ENCODE measurements at places on chromosomes 3 and 15.
A peak's percentile ranks its signal among the peaks of the same experiment; 100 is the strongest.

GRCh38 chr3:197088370-197088769 lies 58.8 kb upstream of the MELTF start:
- no peak for DNase-seq

DNA sequence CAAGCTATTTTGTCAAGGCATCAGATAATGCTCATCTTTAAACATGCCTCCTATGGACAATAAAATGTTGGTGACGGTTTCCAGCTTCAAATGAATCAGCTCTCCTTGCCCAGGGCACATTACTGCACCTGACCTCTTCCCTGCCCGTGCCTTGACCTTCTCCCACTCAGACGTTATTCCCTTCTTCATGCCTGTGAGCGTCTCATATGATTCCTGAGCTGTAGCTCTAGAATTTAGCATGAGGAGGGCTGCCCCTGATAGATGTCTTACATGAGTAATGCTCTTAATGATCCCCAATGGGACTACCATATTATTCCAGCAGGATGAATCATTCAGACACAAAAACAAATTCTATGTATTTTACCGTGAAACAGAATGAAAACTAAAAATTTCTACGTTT lies 762.7 kb downstream of the ROBO1 start:
- no peak for DNase-seq

DNA sequence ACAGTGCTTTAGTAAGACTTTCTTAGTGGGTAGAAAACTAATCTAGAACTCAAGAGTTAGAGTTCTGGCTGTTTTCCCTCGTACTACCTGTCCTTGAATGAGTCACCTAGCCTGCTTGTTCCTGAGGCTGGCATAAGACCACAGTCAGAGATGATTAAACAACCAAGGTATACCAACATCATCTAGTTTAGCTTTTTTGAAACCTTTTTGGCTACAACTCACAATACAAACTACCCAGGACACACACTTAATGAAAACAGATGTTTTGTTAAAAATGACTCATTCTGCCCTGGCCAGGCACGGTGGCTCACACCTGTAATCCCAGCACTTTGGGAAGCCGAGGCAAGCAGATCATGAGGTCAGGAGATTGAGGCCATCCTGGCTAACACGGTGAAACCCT lies 4.6 kb downstream of the MCCC1 start:
- DNase-seq, result peak; percentile 73

GRCh38 chr3:193821151-193821668 lies 228.2 kb downstream of the OPA1 start:
- DNase-seq, result no peak

DNA sequence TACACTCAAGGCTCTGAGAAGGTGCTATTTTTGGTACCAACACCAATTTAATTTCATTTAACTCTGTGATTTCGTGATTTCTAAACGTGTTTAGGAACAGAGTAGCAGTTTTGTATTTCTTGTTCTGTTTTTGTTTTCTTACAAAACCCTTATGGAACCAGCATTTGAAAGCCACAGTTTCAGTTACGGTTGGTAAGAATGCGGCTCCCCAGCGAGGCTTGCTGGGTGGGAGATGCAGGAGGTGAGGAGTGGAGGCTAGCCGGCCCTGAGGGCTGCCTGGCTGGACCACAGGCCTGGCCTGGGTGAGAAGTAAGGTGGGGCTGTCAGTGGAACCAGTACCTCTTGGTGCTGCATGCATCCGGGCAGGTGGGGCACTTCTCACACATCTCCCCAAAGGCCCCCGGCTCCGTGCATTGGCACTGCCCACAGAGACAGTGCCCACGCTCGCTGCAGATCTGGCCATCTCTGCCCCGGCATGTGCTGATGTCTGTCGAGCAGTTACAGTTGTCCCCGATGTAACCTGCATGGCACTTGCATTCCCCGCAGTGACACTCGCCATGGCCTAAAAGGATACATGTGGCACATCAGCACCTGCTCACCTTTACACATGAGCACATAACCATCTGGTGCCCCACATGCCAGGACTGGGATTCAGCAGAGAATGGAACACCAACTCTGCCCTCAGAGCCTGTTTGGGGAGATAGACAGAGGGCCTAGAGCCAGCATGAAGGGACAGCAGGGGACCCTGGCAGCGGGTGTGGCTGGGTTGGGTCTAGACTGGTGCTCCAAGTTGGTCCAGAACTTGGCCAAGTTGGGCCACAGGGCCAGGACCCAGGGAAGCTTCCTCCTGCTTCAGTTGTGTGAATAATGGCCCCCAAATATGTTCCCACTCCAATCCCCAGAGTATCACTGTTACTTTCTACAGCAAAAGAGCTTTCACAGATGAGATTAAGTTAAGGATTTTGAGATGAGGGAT lies 43.4 kb downstream of the UMPS start:
- DNase-seq, result no peak

DNA sequence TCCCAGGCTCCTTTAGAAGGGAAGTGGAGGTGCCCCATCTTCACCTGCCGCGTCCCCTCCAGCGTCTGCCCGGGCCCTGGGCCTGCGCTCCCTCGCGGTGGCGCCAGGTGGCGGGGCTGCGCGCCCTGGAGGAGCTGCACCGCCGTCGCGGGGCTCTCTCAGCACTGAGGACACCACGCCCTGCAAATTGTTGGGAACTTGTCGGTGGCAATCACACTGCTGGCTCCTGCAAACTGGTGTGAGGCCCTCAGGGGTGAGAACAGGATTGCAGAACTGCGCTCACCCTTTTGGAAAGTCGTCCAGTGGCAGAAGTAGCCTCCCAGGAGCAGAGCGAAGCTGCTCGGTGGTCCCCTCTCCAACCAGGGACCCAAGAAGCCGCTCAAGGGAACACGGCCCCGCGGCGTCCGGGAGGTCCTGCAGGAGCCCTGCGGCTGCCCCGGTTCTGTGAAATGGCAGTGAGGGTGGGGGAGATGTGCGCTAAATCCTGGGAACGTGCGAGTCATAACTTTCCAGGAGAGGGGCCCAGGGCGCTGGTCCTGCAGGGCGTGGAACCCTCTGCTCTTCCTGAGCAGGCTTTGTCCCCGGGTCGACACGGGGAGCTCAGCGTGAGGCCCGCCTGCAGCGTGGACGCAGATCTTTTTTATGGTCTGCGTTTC lies 995 bp upstream of the LRRK1 start:
- peak; percentile 84 for DNase-seq

DNA sequence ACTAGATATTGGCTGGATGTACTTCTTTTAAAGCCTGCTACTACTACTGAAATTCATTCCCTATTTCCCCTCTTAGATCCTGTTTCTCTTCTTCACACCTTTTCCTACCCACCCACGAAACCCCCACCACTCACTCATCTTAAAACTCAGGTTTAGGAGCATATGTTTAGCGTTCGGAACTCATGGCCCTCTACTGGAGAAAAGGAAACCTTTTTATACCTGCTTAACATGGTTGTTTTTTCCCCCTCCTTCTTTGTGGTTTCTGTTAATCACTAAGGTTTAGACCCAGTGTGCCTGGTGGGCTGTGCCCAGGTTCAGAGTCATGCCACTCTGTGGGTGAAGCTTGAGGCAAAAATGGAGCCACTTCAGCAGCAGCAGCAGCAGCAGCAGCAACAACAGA lies 2.6 kb downstream of the ARID3B start:
- DNase-seq, result peak; percentile 60

DNA sequence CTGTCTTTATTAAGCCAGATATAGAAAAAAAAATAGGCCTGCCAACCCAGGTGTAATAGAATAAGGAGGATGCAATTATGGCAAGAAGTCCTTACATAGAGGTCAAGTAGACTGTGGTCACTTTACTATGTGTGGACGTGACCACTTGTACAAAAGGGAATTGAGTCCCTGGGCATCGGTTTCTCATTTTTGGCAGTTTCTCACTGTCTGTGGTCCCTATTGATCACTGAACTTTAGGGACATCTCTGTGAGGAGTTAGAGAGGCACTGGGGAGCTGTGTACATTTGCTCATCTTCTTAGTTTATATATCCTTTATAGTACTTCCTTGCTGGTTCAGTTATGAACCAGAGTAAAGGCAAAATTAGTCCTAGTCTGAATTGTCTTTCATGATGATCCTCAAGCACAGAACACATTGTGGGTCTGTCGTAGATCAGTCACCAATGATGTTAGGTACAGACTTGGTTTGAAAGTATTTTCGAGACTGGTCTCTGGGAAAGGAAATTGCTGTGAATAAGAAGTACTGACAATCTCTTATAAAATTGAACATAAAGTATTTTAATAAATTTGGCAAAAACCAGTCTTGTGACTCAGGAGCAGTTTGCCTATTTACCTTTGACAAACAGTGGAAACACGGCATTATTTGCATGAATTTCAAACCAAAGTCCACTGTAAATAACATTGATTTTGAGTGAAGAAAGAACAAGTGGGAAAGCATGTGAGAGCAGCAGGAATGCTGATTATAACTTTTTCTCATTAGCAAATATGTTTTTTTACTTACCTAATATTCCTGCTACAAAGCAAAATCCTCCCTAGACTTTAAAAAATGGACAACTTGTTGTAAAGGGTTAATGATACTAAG lies 218.9 kb upstream of the DPH6 start:
- no peak for DNase-seq

DNA sequence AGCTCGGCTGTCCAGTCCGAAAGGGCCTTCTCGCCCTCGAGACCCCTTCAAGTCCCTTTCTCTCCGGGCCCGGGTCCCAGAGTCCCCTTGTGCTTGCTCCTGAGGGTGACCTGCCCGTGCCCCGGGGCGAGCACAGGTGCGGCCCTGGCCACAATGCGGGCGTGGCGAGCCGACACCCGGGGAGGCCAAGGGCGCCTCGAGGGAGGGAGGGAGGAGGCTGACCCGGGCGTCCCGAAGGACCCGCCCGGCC lies 810 bp upstream of the MEF2A start:
- DNase-seq, result no peak

- DNase-seq, result no peak
These were observed 84.7 kb downstream of the FGF12 start for GRCh38 chr3:192642651-192643050.

- DNase-seq, result peak; percentile 55
These were observed 16.2 kb downstream of the CLRN1 start for GRCh38 chr3:150956376-150956775.

GRCh38 chr3:57007521-57008460 lies 52.7 kb upstream of the SPATA12 start:
- DNase-seq, result peak; percentile 87

GRCh38 chr3:61631108-61631769 lies 69.9 kb downstream of the PTPRG start:
- DNase-seq, result no peak

- DNase-seq, result no peak
These were observed 15.3 kb upstream of the XXYLT1 start for GRCh38 chr3:195286115-195286872.

DNA sequence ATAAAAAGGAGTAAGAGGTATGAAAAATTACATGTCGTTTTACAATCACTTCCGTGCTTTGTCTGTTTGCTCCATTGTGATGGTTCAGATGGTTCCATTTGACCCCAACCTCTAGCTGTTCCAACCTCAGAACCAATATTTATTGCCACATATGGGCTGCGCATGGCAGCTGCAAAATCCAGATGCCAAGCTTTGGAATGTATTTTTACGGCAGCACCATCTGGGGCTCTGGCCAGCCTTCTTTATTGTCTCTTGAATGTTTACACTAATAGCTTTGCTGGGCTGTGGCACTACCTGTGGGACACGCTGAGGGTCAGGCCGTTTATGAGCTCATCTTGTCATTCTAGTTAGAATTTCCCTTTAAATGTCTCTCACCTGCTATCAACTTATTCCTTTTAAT lies 219.8 kb downstream of the ROBO2 start:
- DNase-seq, result no peak

- no peak for DNase-seq
These were observed 7.9 kb downstream of the SECISBP2L start for GRCh38 chr15:49038382-49038781.

DNA sequence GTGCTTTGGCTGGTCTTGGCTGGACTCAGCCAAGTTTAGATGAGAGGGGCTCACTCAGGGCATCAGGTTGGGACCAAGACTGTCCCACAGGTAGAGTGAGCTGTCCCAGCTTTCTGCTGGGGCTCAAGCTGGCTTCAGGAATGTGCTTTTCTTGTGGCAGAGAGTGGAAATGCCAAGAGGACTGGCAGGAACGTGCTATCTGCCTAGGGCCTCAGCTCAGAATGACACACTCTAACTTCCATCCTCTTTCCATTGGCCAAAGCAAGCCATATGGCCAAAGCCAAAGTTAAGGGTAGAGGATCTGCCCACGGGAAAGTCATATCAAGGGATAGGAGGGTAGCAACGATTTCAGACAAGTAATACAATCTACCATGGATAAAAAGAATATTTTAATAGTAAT lies 178.8 kb downstream of the ABHD5 start:
- DNase-seq, result peak; percentile 55

DNA sequence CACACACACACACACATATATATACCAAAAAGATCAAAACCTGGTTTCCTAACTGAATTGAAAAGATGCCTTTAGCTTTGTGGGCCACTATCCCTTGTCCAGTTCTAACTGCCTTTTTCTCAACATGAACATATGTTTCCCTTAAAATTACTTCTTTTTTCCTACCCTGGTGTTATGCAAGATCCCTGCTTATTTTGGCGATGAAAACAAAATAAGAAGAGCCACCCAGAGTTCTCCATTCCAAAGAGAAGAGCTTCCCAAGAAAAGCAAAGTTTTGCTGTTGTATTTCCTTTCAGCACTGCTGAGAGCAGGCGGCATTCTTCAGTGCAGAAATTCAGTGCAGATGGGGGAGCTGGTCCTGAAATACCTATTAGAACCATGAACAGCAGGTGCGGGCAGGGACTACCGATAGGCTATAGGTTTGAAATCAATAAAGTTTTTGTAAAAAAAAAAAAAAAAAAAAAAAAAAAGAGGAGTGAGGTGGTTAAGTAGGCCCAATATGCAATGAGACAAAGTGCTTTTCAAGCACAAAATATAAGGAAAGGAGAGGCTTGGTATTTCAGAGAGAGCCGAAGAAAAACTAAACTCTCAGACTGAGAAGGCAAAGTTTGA lies 238.0 kb downstream of the FOXP1 start:
- no peak for DNase-seq

DNA sequence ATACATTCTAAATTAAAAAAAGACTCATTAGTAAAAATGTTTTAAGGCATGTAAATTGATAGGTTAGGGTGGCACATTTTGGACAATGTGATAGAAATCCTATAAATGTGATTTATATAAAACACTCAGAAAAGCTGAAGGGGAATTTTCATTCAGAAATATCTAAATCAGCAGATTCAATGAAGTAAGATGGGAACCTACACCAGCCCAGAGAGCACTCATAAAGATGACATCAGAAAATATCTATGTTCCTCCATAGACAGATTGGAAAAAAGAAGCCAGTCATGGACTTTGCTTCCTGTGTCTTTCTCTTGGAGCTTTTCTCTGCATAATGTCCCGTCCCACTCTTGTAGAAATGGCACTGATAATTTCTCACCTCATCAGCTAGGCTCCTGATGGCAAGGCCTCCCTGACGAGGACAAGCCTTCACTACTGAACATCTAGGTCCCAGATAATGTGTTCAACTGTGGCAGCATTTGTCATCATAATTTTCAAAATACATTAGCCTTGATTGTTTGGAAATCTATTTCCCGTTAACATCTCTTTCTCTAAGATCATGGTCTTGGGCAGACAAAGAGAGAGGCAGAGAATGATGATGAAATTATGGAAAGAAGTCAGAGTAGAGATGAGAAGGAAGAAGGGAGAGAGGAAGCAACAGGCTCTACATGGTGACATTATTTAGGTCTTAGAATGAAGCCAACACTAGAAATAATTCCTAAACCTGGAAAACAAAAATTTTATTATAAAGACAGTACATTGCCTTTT lies 354.4 kb downstream of the NTRK3 start:
- no peak for DNase-seq

GRCh38 chr3:129016720-129017483 lies 15.8 kb downstream of the EFCC1 start:
- no peak for DNase-seq
